ENCODE measurements at places on chromosomes 3 and 15. TPM values are rescaled to one million over a fixed set of nuclear protein-coding genes. Genes with fewer than 3 reads are reported as not detected.

GRCh38 chr15:85333132-85333831 lies 47.1 kb upstream of the AKAP13 start:
- no peak for DNase-seq

GRCh38 chr15:50131617-50132016 lies 12.6 kb upstream of the ATP8B4 start:
- DNase-seq: no peak

GRCh38 chr15:90209591-90209990 lies 8.5 kb downstream of the SEMA4B start:
- DNase-seq: no peak

GRCh38 chr15:95958382-95958781 lies 372.1 kb upstream of the NR2F2 start:
- DNase-seq: no peak

DNA sequence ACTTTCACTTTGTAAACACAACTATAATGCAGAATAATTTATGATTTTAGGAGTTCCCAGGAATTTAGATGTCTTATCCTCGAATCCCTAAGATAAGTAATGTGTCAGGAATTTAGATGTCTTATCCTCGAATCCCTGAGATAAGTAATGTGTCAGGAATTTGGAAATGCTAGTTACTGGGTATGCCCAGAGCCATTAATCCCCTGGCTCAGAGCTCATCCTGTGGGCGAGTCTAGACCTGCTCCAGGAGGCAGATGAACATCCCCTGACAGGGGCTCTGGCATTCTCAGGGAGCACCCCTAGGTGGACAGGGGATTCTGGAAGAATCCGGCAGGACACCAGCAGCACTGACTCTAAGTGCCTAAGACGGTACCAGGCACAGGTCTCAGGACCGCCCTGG lies 163.3 kb downstream of the ARRDC4 start:
- no peak for DNase-seq

- no peak for DNase-seq
These were observed 23.6 kb upstream of the KLF13 start for GRCh38 chr15:31302778-31303725.

GRCh38 chr3:9316881-9317361 lies 45.9 kb upstream of the THUMPD3 start:
- no peak for DNase-seq

- DNase-seq: no peak
These were observed 51.6 kb downstream of the RARB start for GRCh38 chr3:25479727-25480010.

DNA sequence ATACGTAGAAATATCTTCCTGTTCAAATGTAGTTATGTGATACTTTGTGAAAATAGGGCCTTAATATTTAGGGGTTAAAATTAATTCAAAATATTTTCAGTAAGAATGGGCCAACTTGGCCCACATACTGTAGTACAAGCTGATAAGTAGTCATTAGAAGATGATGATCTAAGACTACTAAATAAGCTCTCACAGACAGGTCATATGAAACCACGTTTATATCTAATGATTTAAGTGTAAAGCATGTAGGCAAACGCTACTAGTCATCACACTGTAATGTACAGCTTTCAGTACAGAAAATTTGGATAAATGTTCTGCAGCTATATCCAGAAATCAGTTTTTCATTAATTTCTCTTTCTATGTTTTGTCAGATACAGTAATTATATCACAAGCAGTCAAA lies 228.6 kb downstream of the UBE2E2 start:
- no peak for DNase-seq

GRCh38 chr3:188901126-188901525 lies 270.6 kb upstream of the TPRG1 start:
- no peak for DNase-seq

GRCh38 chr15:26382444-26383072 lies 390.3 kb downstream of the GABRB3 start:
- DNase-seq: no peak

- no peak for DNase-seq
These were observed 294.0 kb downstream of the SOX2 start for GRCh38 chr3:182005701-182006100.

- no peak for DNase-seq
These were observed 313.9 kb upstream of the ROBO2 start for GRCh38 chr3:76726034-76726433.

- no peak for DNase-seq
These were observed 47.9 kb upstream of the LCTL start for GRCh38 chr15:66613743-66614142.

DNA sequence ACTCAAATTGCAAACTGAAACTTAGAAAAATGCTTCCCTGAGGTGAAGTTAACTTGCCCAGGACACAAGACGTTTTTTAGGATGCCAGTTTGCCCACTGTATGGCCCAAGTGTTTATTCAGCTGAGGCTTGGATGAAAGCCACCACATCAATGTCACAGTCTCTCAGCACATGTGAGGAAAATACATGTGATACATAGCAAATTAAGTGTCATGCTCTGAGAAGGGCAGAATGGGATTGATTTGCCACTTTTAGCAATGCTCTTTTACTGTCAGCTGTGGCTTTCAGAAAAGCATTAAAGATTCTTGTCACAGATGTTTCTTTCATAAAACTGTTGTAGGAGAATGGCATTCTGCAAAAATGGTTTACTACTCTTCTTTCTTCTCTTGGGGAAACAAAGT lies 165.5 kb downstream of the ZIC1 start:
- no peak for DNase-seq

- DNase-seq: no peak
These were observed 37.1 kb downstream of the SEC22C start for GRCh38 chr3:42544492-42545283.

DNA sequence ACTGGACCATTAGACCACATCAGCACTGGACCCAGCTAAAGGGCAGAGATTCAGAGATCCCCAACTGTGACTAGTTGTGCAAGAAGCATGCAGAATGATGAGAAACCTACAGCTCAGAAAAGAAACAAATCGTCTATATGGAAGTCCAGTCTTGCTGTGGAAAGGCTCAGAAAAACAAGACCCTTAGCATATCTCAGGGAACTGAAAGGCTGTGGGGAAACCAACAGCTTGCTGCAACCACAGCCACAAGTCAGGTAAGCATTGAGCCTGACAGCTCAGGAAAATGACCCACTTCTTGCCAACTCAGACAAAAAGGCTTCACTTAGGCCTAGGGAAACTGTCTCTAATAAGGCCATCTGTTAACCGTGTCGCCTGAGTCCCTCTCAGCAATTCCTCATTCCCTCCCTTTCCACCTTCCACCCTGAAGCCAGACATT lies 145.6 kb downstream of the LSAMP start:
- no peak for DNase-seq

- DNase-seq: no peak
These were observed 341.6 kb upstream of the WNT5A start for GRCh38 chr3:55828712-55829111.

GRCh38 chr3:135871311-135871710 lies 94.2 kb upstream of the PPP2R3A start:
- no peak for DNase-seq

DNA sequence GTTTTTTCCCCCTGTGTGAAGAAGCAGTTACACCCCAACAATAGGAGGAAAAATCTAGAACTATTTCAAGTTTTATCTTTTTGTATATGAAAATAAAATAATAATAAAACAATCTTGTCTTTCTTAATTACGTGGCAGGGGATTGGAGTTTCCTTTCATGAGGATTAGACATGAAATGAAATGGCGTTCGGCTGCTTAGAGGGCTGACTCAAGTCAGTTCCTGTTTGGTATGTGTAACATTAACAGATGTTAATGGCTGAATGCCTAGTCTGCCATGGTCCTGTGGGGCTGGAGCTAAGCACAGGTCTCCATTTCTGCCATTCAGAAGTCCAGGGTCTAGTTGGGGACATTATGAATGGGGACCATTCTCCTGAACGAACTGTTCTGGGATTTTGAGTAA lies 3.1 kb upstream of the EXOG start:
- no peak for DNase-seq

GRCh38 chr3:7357101-7357500 lies 496.2 kb downstream of the GRM7 start:
- no peak for DNase-seq

DNA sequence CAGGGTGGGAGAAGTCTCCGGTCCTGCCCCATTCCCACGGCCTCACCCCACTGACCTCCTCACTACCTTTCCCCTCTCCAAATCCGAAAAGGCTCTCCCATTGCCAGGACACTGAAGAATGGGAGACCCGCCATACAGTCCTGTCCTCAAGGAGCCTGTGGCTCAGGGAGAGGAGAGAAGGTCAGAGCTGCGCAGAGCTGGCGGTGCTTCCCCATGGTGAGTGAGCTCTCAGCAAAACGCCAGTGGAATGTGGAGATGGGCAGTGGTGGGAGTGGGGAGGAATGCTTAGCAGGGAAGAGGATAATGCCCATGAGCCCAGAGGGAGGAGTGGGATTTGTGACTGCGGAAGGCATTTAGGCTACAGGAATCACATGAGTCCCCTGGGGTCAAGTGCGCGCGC lies 20.1 kb downstream of the FAM43A start:
- DNase-seq: no peak

- no peak for DNase-seq
These were observed 235.3 kb downstream of the IGSF11 start for GRCh38 chr3:118799303-118799702.

DNA sequence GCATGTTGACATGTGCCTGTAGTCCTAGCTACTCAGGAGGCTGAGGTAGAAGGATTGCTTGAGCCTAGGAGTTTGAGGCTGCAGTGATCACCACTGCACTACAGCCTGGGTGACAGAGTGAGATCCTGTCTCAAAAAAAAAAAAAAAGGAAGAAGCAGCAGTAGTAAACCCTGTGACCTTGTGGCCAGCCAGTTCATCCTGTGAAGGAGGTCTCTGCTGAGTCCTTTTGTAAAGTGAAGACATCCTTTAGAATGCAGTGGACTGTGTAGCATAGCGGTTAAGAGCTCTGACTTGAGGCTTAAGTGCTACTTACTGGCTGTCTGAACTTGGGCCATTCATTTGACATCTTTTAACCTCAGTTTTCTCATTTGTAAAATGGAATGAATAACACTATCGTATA lies 8.3 kb downstream of the EXOSC7 start:
- DNase-seq: no peak

- DNase-seq: no peak
These were observed 720.9 kb downstream of the DIPK2A start for GRCh38 chr3:144692488-144692887.

- no peak for DNase-seq
These were observed 22.0 kb downstream of the COL6A6 start for GRCh38 chr3:130539005-130539404.

DNA sequence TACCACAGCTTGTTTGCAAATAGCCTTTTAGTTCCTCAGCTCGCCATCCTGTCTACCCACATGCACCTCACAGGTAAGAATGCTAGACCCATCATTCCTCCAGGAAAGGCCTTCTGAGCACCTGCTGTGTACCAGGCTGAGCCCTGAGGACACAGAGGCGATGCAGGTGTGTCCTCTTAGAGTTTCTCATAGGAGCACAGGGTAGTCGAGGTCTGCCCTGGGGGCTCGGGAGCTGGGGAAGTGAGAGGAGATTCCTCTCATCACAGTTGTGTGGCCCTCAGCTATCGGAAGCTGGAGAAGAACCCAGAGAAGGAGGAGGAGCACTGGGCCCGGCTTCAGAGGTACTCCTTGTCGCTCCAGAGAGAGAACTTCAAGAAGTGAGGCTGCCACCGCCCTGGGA lies 8.0 kb downstream of the MESP1 start:
- no peak for DNase-seq

DNA sequence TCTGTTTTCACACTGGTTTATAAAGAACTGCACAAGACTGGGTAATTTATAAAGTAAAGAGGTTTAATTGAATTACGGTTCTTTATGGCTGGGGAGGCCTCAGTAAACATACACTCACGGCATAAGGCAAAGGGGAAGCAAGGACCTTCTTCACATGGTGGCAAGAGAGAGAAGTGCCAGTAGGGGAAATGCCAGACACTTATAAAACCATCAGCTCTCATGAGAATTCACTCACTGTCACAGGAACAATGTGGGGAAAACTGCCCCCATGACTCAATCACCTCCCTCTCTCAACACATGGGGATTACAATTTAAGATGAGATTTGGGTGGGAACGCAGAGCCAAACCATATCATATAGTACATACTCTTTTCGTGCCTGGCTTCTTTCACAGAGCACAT lies 42.4 kb downstream of the MAP2K1 start:
- DNase-seq: no peak

The CHRNA3 gene
- polyA plus RNA-seq: 1.5 TPM

The LRCH3 gene
- polyA plus RNA-seq: 52.9 TPM

The POPDC2 gene
- 8.4 TPM for polyA plus RNA-seq

The RASL12 gene
- 6.9 TPM for polyA plus RNA-seq

The FAM107A gene
- polyA plus RNA-seq: 3.0 TPM

The MCF2L2 gene
- polyA plus RNA-seq: 0.96 TPM

The NUP210 gene
- 27.2 TPM for polyA plus RNA-seq

The IQCF5 gene
- not detected for polyA plus RNA-seq

The ZIC4 gene
- 0.26 TPM for polyA plus RNA-seq

The FOXB1 gene
- polyA plus RNA-seq: not detected

The ARNT2 gene
- 26.7 TPM for polyA plus RNA-seq

The CFAP92 gene
- polyA plus RNA-seq: 1.7 TPM

The IGSF10 gene
- polyA plus RNA-seq: 2.6 TPM

The BAHD1 gene
- polyA plus RNA-seq: 27.3 TPM

The KLHL6 gene
- 1.6 TPM for polyA plus RNA-seq

The TLR9 gene
- polyA plus RNA-seq: 0.09 TPM

The KLHL24 gene
- 40.5 TPM for polyA plus RNA-seq

The GABRG3 gene
- polyA plus RNA-seq: 2.0 TPM

The PLS1 gene
- polyA plus RNA-seq: 31.9 TPM

The ATP13A5 gene
- not detected for polyA plus RNA-seq

The TBC1D21 gene
- not detected for polyA plus RNA-seq

The NUSAP1 gene
- polyA plus RNA-seq: 90.8 TPM

The EFHB gene
- polyA plus RNA-seq: 4.9 TPM

The GOLGA6L7 gene
- polyA plus RNA-seq: 0.66 TPM

All from left renal pelvis (tissue), 4 donors.